ENCODE measurements at places on chromosomes 4 and X. TPM values are rescaled to one million over a fixed set of nuclear protein-coding genes. Genes with fewer than 3 reads are reported as not detected.

POU4F2 gene
- total RNA-seq = not detected

AP1AR gene
- 15.0 TPM for total RNA-seq

CCNG2 gene
- total RNA-seq = 49.8 TPM

VSIG1 gene
- 0.18 TPM for total RNA-seq

XK gene
- total RNA-seq = 0.04 TPM

MMRN1 gene
- 0.04 TPM for total RNA-seq

ATP6AP1 gene
- total RNA-seq = 44.5 TPM

AFF2 gene
- 0.77 TPM for total RNA-seq

FAM199X gene
- 7.3 TPM for total RNA-seq

CT45A10 gene
- not detected for total RNA-seq

GLRA2 gene
- not detected for total RNA-seq

SPIN2A gene
- 1.2 TPM for total RNA-seq

SH3RF1 gene
- 0.82 TPM for total RNA-seq

TLR7 gene
- total RNA-seq = 0.04 TPM

TRPC5OS gene
- not detected for total RNA-seq

MGAT4D gene
- total RNA-seq = not detected

NWD2 gene
- not detected for total RNA-seq

PLAC8 gene
- 23.3 TPM for total RNA-seq
